Common myeloid progenitor, CD34-positive (primary cell): ENCODE measurements at places on chromosomes 5 and 9.

DNA sequence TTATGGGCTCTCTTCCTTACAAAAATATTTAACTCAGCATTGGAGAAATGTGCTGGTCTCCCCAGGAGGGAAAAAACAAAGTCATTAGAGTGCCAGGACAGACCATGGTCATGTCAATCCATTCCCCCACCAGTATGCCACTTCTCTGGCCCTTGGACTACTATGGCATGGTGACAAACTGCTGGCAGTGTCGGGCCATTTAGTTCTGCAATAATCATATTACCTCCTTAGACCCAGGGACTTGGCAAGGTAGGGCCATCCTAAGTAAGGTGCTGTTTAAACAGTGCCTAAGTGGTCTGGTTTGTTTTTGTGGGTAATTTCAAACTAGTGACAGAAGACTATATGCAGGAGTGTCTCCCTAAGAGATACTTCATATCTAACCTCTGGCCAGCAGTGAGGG is 177.8 kb upstream of the STK32A start:
- no peak for DNase-seq

DNA sequence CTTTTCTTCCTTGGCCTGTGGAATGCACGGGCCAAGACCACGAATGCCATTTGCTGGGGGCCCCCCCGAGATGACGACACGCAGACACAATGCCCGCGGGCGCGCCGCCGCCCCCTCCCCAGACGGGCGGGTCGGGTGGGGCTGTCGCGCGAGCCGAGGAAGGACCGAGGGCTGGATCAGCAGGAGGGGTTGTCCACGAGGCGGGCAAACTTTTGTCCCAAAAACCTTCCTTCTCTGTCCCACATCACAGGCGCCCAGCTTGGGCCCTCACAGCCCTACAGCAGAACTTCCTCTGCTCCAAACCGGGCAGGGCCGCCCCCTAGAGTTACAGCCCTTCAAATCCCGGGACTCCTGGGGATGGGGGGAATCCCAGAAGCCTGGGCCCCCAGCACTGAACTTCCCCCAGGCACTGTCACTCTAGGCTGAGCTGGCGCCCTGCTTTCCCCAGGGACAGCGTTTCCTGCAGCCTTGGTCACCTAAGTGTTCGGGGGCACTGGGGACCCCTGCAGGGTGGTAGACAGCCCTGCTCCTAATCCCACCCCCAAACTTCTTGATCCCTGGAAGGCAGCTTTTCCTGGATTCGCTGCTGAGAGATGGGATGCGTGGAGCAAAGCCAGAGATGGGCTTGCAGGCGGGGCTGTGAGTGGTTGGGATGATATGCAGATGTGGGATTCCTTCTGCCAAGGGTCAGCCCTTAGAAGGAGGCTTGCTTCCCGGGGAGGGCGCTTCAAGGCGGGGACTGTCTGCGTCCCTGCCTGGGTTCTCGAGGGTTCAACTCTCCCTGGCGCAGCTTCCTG is 980 bp downstream of the COL5A1 start:
- DNase-seq: peak; percentile 12

DNA sequence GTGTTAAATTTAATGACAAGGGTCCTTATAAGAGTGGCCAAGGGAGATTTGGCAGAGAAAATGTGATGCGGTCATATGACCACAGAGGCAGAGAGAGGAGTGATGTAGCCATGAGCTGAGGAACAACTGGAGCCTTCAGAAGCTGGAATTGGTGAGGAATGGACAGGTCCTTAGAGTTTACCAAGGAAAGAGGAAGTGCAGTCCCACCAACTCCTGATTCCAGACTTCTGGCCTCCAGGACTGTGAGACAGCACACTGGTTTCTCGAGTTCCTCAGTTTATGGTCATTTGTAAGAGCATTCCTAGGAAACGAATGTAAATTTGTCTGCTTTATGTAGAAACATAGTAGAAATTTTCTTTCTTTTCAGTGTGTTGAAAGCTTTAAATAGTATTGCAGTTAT is 410.1 kb downstream of the CDH18 start:
- no peak for DNase-seq

DNA sequence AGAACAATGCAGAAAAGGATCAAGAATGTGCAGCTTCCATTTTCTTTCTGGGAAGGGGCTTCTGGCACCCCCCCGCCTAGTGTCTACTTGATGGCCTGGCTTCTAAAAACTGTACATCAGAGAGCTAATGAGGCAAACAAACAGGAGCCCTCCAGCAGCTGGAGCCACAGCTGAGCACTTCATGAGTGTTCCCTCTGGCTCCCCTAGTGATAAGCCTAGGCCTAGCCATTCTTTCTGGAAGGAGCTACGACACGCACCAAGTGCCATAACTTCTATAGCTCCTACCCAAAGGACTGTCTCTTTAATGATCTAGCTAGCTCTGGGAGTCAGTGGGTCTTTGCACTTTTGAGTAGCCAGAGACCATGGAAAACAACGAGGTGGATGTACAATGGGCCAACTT is 66.1 kb downstream of the DNAH5 start:
- no peak for DNase-seq

GRCh38 chr5:137022043-137022442 is 477.1 kb downstream of the SPOCK1 start:
- no peak for DNase-seq

DNA sequence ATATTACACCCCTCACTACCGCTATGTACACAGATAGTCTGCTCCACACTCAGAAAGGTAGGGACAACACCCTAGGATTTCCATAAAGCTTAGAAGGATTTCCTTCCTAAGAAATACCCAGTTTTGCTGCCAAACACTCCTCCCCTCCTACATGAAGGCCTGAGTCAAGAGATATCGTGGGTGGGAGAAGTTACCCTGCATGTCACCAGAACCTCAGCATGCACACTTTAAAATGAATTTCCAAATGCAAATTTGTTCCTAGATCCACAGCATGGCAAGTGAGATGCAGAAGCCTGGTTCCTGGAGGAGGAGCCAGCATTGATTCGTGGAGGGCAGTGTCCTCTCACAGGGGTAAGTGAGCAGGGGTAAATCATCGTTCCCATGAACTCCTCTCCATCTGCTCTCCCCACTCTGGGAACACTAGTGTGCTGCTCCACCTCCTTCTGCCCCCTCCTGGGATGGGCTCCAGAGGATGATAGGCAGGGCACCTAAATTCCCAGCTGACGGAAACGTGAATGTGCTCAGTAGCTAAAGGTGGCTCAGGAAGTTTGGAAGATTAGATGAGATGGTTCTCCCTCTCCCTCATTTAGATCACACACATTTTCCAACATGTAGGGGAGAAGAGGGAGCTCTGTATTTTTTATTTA is 76.7 kb downstream of the PDE4D start:
- no peak for DNase-seq

- DNase-seq: no peak
Measured at GRCh38 chr5:124252191-124252638, 494.2 kb downstream of the ZNF608 start.

- DNase-seq: no peak
Measured at GRCh38 chr9:128206916-128207910, 4.0 kb downstream of the DNM1 start.

- DNase-seq: no peak
Measured at GRCh38 chr9:109901201-109901600, 121.2 kb downstream of the PALM2AKAP2 start.

DNA sequence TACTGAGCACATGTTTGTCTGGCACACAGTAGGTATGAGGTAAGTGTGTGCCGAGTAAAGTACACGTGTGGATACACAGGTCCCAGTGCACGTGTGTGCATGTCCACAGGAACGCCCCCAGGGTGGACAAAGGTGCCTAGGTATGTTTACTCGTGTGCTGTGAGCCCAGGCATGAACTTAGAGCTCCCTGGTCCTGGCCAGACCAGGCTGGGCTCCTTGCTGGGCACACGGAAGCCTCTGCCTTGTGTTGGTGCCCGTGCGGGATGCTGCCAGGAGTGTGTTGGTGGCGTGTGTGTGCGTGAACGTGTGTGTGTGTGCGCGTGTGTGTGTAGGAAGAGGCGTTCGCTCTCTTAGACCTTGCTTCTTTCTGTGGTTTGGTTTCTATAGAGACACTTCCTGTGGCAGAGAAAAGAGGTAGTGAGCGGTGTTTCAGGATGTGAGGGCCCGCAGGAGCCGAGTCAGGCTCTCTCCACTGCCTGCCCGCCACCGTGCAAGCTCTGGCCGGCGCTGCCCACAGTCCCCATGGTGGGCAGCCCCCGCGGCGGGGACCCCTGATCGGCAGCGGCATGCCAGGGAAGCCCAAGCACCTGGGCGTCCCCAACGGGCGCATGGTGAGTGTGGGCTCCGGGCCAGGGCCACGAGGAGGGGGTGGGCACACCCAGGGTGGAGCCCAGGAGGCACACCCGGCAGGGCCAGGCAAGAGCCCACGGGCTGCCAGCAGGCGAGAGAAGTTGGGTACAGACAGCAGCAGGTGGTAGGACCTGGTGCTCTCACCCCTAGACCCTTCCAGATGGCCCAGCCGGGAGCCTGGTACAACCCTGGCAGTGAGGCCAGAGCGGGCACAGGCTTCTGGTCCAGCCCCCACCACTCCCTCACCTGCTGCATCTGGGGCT is at the start of gene RGS14:
TSS of gene RGS14 (plus strand) at position 466 of the 893 bp plus-strand sequence. CDS start at position 567, 101 bp downstream.
- peak; percentile 98 for DNase-seq

DNA sequence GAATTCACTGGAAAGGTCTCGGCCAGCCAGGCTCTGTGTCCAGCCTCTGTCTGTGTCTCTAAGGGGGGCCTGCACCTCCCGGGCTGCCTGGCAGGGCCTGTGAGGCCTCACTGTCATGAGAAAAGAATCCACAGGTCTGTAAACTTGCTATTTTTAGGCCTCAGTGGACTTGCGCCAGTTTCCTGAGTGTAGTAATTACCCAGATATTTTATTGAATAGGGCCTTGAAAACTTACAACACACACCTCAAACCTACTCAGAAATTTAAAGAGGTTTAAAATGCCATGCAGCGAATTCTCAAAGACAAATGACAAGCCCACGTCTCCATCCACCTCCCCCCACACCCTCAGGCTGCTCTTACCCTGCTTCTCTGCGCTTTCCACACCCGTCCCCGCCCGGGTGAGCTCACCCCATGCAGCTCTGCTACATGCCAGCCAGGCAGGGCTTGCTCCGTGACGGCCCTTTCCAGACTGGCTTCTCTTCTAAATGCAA is 8.8 kb upstream of the TENT4A start:
- DNase-seq: no peak

DNA sequence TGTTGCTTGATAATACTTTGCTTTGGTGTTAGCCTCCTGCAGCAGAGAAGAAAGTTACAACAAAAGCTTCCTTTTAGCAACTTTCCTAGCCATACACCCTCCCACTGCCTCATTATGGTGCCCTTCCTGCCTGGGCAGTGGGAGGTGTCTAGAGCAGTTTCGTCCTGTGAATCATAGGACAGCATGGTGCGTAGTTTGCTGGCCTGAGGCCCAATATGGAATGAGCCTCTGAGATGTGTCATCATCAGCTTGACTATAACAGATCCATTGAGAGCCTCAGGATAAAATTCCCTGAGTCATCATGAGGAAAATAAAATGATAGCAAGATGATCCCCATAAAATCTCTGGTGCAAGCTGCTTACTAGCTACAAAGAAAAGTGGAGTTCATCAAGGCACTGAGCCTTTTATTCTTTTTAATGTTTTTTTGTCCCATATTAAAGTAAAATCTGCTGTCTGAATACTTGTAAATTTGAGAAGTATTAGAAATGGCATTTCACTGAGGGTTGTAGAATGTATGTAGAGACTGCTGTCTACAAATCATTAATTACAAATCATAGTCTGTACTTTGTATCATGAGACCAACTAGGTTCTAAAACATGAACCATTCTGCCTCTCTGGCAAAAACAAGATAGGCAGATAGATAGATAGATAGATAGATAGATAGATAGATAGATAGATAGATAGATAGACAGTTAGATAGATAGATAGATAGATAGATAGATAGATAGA is 303.0 kb upstream of the PDE4D start:
- DNase-seq: no peak

DNA sequence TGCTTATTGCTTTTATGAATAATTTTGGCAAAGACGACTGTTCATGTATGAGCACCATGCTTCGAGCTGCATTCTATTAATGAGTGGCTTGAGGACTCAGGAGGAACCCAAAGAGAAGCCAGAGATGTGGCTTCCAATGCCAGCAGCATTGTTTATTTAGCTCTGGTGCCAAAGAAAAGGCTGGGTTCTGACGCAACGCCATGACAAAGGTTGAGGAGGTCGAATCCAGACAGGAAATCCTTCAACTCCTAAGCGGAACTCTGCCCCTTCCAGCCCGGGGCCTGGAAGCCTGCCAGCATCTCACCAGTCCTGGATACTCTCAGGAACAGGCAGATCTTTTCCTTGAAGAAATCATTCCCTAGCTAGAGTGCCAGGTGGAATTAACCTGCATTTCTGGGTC is 104.4 kb downstream of the ARHGAP26 start:
- DNase-seq: no peak

DNA sequence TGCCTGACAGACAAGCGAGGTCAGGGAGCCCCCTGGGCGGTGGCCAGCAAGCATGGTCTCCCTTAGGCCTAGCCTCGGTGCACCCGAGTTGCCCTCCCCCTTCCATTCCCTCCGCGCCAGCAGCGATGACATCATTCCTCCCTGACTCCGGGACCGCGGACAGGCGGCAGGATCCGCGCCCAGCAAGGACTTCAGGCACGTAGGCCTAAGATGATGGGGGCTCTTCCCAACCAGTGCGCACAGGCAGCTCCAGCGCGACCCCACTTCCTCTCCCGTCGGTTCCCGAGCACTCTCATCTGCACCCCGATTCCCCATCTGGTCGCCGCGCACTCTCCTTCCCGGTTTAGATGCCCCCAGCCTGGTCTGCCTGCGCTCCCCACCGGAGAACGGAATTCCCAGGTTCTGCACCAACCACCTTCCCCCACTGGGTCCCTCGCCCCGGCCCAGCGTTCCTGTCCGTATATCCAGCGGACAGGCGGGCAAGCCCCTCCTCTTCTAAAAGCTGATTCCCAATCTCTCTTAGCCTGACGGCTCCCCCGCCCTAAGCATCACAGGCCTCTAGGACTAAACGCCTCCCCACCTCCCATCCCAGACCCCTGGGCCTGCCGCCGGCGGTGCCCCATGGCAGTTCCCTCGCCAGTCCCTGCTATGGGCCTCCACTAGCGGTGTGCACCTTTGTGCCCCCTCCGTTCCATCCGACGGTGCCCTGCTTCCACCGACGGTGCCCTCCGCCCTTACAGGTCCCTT is 931 bp downstream of the FAM219A start:
- no peak for DNase-seq

GRCh38 chr5:100899675-100900074 is 3.4 kb downstream of the ST8SIA4 start:
- no peak for DNase-seq

DNA sequence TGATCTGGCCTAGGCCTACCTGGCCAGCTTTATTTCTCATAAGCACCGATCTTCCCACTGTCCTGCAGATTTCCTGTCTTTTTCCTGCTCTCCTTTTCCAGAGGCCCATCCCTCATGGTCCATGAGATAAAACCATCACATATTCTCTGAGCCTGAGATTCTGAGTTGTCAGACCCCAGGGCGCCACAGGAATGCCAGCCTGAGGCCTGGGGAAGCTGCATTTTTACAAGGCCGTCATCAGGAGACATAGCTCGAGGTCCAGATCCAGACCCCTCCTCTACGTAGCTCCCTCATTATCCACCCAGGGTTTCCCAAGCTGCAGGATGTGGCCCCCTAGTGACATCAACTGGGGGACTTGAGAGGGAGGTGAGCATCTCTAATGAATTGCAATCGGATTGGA is 204.3 kb downstream of the ATPSCKMT start:
- no peak for DNase-seq
